Hepatic stellate cell (primary cell): ENCODE measurements at places on chromosomes 4 and X.

GRCh38 chr4:38189445-38189844, 229.2 kb downstream of the PTTG2 start:
- peak; percentile 48 for DNase-seq

DNA sequence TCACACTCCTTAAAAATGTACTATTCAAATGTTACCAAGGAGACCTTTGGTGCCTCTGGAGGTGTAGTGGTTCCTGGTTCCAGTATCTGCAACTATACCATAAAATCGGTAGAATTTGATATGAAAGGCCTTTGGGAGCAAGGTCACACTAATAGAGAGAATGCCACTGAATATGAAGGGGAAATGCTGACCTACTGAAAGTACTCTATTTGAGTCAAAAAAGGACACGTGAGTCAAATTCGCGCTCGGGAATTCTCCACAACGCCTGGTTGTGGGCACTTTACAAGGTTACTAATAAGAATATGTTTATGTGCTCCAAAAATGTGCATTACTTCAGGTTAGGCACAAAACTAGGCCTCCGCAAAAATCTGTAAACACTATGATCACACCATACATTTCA, 39.5 kb upstream of the RELL1 start:
- DNase-seq, result no peak

- DNase-seq, result no peak
These were observed 644.1 kb upstream of the AGA start for GRCh38 chr4:178086320-178086719.

GRCh38 chrX:103927030-103927429, 35.4 kb upstream of the TMSB15B start:
- no peak for DNase-seq

GRCh38 chrX:111353793-111354192, 58.2 kb downstream of the DCX start:
- no peak for DNase-seq

DNA sequence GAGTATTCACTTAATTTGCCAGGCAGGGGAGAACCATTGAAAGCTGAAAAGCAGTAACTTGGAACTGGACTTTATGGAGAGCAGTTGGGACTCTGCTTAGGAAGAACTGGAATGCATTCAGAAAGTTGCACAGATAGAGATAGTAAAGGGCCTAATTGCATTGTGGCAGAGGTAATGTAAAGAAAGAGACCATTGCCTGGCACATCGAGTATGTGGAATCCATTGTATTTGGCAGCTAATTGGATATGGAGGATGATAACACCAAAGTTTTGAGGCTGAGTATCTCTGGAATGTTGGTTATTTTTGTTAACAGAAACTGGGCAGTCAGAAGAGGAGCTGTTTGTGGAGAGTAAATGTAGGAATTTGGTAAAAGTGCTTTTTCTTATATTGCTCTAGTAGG, 169.9 kb downstream of the BMPR1B start:
- no peak for DNase-seq

- no peak for DNase-seq
These were observed 36.2 kb downstream of the RGS12 start for GRCh38 chr4:3328814-3329663.

DNA sequence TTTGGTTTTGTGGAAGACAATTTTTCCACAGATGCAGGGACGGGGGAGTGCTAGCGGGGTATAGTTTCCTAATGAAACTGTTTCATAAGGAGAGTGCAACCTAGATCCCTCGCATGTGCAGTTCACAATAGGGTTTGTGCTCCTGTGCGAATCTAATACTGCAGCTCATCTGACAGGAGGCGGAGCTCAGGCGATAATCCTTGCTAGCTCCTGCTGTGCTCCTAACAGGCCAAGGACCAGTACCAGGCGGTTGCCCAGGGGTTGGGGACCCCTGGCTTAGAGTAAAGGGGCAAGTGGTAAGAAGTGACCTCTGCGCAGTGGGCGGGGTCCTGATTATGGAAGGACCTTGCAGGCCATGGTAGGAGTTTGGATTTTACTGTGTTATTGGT, 3.8 kb downstream of the SCML1 start:
- DNase-seq, result no peak

DNA sequence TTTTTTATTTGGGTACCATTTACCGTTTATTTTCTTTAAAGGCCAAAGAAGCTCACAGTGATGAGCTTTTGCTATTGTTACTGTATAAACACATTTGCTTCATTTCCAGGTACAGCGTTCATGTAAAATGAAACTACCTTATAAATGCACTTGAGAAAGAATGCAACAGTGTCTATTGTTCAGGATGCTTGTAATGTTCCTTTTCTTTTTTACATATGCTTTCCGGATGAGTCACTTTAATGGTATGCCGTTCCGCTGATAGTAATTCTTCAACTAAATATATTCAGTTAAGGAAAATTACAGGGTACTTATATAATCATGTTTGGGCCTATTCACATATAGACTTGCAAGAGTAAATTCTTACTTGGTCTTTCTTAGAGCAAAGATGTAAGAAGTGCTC, 354.9 kb downstream of the RPA4 start:
- no peak for DNase-seq

- no peak for DNase-seq
These were observed 294.1 kb downstream of the ARHGAP24 start for GRCh38 chr4:85769009-85769408.

GRCh38 chr4:85452058-85452731, 22.8 kb upstream of the ARHGAP24 start:
- DNase-seq, result no peak

DNA sequence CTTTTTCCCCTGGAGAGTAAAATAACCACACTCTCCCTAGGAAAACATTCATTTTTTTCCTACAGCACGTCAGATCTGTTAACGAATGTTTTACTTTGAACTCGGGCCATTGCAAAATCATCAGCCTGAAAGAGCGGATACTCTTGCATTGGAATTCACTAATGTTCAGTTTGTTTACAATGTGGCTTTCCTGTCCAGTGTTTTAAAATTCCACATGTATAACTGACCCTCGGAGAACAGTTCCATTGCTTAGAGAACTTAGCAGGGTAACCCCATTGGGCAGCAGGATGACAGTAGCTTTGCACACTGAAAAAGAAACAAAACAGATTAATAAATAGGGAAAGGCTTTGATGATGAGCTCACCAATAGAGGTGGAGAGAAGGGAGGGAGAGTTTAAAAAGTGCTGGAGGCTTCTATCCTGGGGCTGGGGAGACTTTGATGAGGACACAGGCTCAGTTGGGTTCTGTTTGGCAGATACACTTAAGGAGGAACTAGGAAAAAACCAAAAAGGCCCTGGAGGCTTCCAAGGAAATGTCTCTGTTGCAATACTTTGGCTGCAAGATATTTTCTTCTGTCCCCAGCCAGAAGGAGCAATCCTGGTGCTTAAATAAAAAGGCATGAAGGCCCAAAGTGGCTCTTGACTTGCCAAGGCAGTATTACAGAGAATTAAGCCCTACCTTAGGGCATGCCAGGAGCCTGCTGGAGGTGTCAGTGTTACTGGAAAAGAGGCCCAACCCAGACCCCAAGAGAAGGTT, 143.1 kb downstream of the ARSF start:
- peak; percentile 12 for DNase-seq

DNA sequence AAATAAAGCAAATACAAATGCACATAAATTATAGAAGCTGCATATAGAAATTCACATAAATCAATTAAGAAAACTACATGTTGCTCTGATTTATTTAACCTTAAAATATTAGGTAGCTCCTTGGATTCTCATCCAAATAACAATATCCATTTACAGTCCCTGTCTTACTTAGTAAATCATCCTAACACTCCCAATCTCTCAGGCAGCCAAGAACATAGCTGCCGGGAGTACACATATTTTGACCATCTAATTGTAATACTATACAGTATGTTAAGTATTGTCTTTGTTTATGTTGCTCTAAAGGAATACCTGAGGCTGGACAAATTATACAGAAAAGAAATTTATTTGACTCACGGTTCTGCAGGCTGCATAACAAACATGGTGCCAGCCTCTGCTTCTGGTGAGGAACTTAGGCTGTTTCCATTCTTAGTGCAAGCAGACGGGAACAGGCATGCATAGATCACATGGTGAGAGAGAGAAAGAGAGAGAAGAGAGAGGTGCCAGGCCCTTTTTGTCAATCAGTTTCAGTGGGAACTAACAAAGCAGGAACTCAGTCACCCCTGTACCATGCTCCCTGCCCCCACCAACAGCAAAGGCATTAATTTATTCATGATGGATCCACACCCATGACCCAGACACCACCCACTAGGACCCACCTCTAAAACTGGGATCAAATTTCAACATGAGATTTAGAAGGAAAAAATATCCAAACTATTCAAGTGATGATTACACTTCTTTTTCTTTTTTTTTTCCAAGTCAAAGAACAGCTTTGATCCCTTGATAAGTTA, 614.8 kb upstream of the TECRL start:
- DNase-seq, result no peak

DNA sequence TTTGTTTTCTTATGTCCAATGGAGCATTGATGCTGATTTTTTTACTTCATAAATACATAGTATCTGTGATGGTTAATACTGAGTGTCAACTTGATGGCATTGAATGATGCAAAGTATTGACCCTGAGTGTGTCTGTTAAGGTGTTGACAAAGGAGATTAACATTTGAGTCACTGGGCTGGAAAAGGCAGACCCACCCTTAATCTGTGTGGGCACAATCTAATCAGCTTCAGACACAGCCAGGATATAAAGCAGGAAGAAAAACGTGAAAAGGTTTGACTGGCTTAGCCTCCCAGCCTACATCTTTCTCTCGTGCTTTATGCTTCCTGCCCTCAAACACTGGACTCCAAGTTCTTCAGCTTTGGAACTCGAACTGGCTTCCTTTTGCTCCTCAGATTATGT, 230.6 kb upstream of the SPRY1 start:
- no peak for DNase-seq

DNA sequence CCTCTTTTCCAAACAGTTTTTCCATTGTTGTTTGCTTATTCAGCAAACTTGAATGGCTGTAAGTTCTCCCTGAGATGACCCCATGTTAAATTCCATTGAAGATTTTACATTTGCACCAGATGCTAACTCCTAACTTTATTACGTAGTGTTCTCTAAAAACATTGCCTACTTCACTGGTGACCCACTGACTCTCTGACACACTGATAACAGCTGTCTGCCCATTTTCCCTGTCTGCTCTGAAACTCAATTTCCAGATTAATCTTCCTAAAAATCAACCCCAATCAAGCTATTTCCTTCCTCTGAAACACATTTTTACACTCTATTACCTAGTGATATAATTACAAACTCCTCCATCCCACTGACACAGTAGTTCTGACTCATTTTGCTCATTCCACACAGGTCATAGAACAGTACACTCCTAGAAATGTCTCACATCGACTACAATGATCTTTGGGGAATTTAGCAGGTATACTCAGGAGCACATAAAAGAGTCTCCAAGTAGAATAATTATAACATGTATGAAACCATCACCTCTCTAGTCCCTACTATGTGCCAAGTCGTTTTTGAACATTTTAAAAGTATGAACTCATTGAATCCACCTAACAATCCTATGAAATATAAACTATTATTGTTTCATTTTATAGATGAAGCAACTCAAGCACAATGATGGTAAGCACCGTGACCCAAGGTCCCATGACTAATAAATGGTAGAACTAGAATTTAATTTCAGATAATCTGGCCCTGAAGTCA, 210.9 kb downstream of the SLIT2 start:
- DNase-seq, result no peak

DNA sequence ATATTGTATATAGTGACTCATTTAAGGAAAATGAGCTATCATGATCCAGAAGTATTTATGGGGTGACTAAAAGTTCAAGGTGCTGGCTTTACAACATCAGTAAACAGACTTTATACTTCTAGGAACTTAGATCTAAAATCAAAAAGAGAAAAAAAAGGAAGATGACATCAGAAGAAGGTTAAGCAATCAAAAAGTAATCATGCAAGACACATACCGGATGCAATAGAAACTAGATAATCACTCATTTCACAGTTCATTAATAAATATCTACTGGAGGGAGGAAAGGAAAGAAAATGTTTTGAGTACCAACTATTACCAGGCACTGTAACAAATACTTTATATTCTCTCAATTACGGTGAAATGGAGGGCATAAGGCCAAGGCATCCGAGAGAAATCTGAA, 276.4 kb downstream of the SPRY1 start:
- DNase-seq, result no peak

GRCh38 chr4:85028910-85029309, 62.4 kb upstream of the WDFY3 start:
- DNase-seq, result peak; percentile 2

- DNase-seq, result no peak
These were observed 96.4 kb downstream of the CPZ start for GRCh38 chr4:8688908-8689445.
